B cell (primary cell): ENCODE measurements at places on chromosomes 1 and 21.
A peak's percentile ranks its signal among the peaks of the same experiment; 100 is the strongest.

- no peak for DNase-seq
These were observed 75.3 kb downstream of the CD58 start for GRCh38 chr1:116495535-116495934.

DNA sequence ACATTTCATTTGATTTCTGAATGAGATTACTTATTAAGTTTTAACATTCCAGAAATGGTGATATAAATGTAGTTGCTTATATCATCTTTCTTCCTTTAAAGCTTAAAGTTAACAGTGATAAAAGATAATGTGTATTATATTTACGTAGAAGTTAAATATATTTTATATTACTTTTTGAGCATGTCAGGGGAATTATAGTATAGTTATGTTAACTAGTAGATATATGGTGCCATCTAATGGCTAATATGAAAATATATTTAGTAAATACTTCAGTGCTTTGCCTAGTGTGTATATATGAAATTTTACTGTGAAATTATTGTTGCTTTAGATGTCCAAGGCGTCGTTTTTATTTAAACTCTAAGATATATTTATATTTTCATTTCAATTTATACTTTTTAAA, 51.5 kb downstream of the SYT14 start:
- DNase-seq: no peak

- DNase-seq: no peak
These were observed 1.4 kb downstream of the RCAN3 start for GRCh38 chr1:24503870-24504523.

GRCh38 chr1:6750490-6750889, 34.8 kb upstream of the CAMTA1 start:
- no peak for DNase-seq

- DNase-seq: no peak
These were observed 12.4 kb downstream of the SOD1 start for GRCh38 chr21:31671931-31672330.

DNA sequence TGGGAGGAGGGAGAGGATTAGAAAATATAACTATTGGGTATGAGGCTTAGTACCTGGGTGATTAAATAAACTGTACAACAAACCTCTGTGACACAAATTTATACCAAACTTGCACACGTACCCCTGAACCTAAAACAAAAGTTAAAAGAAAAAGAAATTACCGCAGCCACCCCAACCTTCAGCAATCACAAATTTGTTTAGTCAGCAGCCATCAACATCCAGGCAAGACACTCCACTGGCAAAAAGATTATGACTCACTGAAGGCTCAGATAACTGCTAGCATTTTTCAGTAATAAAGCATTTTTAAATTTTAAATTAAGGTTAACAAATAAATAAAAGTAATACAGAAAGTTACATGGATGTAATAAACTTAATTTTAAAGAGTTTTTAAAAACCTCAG, 14.4 kb upstream of the DEPDC1 start:
- no peak for DNase-seq

GRCh38 chr21:35473496-35473895, 424.4 kb upstream of the RUNX1 start:
- DNase-seq: no peak

- DNase-seq: no peak
These were observed 146.1 kb downstream of the SIPA1L2 start for GRCh38 chr1:232483826-232484225.

DNA sequence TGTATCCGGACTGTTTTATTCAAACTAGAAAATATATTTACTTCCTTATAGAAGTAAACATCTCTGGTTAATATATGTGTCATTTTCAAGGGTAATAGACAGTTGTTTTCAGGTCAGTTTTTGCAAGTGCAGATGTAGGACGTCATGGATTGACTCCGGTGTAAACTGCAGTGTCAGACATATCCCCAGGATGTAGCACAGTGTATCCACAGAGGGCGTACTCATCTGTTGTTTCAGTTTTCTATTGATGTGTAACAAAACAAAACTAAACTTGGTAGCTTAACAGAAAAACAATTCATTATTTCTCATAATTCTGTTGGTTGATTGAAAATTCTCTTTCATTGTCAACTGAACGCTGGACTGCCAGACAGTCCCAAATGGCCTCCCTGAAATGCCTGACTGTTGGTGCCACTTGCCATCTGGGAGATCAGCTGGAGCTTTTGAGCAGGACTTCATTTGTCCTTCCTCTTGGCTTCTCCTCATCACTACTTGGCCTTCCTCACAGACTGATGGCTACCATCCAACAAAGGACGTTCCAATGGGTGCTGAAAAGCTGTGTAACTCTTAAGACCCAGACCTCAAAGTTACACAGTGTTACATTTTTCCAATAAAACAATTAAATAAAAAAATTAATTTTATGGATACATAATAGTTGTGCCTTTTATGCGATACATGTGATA, 181.6 kb downstream of the NCAM2 start:
- no peak for DNase-seq

GRCh38 chr1:41795205-41795762, 123.4 kb downstream of the HIVEP3 start:
- DNase-seq: no peak

GRCh38 chr21:38459490-38459889, 38.8 kb downstream of the ERG start:
- no peak for DNase-seq

GRCh38 chr1:187959062-187959461, 1130.3 kb downstream of the PLA2G4A start:
- no peak for DNase-seq

DNA sequence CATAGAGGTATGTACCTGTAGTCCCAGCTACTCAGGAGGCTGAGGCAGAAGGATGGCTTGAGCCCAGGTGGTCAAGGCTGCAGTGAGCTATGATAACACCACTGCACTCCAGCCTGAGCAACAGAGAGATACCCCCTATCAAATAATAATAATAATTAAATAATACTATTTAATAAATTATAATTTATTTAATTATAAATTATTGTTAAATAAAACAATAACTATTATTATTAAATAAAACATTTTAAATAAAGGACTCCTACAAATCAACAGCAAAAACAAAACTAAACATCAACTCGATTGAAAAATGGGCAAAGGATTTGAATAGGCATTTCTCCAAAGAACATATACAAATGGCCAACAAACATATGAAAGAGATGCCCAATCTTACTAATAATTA, 65.8 kb upstream of the TBX15 start:
- no peak for DNase-seq

GRCh38 chr1:36095760-36096405, 7.2 kb downstream of the ADPRS start:
- no peak for DNase-seq

DNA sequence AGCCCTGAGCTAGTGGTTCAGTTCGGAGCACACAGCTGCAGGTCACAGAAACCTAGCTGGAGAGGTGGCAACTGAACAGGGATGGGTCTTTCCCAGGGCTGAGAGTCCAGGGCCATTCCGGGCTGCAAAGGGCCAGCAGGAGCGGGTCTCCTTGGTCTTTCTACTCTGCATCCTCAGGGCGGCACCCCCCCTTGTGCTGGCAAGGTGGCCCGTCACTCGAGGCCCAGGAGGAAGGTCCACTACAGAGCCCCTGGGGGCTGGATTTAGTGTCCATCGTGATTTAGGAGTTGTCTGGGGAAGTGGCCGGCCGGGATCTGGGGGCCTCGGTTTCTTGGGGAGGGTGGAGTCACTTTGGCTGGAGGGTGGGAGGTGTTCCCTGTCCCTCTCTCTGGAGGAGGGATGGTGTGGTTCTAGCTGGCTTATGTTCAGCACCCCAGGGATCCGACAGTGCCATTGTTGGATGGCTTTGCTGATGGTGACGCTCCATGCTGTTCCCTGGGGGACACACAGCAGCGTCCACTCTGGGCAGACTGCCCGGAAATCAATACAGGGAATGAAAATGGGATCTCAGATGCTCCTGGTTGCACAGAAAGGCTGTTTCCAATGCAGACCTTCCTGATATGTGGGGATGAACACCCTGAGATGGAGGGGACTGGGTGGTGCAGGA, 64.4 kb downstream of the UMODL1 start:
- DNase-seq: no peak

GRCh38 chr1:8097908-8098307, 71.8 kb upstream of the ERRFI1 start:
- DNase-seq: no peak

DNA sequence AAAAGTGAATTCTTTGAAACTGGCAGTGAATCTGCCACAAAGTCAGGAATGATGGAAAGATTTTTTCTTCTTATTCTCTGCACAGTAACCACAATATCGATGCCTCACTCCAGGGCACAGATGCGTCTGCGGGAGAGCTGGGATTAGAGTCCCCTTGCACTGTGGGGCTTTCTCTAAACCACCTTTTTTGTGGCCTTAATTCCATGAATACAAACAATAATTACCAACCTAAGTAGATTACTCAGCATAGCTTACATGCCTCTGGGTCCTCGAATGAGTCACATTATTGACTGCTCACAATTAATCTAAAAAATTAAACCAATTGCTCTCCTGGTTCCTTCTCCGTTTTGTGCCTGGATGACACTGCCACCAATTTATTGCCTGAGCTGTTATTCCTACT, 125.8 kb downstream of the KAZN start:
- no peak for DNase-seq

DNA sequence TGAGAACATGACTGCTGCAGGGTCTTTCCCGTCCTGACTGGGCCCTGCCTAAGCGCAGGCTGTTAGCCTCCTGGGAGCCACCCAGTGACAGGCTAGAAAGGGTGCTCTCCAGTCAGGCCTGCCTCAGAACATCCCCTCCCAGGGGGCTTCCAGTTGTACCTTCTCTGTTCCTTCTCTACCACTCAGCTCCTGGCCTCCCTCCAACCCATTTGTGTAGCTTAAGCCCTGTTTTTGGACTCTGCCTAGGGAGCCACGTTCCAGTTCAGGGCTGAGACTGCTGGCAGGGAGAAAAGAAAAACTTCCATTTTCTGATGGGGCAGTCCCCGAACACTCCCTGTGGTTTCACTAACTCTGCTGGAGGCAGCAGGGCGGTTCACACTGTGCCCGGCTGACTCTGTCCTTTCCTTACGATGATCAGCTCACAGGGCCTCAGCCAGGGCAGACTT, 15.3 kb upstream of the POU3F1 start:
- DNase-seq: no peak

- DNase-seq: peak; percentile 81
These were observed 4.2 kb downstream of the TFAP2E start for GRCh38 chr1:35577071-35577998.

GRCh38 chr1:7253118-7253480, 467.8 kb downstream of the CAMTA1 start:
- no peak for DNase-seq

DNA sequence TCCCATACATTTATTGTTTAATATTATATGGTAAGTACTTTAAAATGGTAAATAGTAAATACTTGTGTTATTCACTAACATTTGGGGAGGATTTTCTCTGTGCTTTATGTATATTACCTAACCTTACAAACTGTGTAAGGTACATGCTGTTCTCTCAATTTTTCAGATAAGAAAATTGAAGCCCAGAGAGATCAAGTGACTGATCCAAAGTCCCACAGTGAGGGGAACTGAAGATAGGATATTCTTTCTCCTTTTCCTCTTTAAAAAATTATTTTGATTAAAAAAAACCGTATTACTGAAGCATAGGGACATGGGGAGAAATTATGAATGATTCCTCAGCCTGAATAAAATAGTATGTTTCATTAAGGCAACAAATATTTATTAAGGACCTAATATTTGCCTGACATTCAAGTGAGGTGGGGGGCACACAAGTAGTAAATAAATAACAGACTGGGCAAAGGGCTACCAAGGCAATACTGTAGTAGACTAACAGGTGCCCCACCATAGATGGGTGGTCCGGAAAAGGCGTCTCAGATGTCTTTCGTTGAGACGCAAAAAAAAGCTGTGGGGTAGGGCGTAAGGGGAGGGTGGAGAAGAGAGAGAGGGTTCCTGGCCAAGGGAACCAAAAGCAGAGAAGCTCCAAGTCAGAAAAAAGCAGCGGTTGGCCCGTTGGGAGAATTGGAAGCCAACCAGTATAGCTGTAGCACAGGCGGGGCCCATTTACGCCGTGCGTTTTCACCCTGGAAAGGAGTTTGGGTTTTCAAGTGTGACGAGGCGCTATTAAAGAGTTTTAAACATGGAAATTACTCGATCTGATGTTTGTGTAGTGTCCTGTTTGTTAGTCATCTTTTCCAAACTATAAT, 944 bp upstream of the AGO3 start:
- DNase-seq: no peak

DNA sequence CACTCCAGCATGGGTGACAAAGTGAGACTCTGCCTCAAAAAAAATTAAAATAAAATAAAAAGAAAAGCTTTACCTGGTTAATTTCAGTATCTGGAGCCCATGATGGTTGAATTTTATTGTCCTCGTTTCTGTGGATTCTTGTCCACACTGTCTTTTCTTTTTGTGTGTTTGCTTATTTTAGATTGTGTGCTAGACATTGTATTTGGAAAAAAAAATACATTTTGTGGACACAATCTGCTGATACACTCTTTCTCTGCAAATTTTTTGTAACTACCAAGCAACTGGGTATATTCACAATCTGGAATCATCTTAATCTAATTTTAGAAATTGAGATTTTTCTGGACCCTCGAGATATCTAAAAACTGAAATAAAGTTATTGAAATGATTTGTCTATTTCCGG, 41.6 kb upstream of the PDE9A start:
- no peak for DNase-seq

DNA sequence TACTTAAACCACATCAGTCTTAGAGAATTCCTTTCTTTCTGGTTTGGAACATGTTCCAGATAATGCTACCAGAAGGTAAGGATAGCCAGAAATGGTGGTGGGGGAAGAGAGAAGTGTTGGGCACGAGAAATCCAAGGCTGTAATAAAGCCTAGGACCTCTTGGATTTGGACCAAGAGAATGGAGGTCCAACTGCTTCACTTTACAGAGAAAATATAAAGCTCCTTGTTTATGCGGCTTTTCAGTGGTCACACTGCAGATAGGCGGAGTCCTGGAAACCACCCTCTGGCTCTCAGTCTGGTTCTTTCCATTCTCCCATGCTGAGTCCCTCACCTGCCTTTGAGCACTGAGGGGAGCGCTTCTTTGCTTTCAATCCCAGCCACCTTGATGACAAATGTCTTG, 87.8 kb downstream of the ADCY10 start:
- DNase-seq: no peak

GRCh38 chr1:184945029-184945428, 29.3 kb downstream of the NIBAN1 start:
- peak; percentile 25 for DNase-seq

- DNase-seq: no peak
These were observed 4.2 kb upstream of the DNAJC28 start for GRCh38 chr21:33495743-33496142.

DNA sequence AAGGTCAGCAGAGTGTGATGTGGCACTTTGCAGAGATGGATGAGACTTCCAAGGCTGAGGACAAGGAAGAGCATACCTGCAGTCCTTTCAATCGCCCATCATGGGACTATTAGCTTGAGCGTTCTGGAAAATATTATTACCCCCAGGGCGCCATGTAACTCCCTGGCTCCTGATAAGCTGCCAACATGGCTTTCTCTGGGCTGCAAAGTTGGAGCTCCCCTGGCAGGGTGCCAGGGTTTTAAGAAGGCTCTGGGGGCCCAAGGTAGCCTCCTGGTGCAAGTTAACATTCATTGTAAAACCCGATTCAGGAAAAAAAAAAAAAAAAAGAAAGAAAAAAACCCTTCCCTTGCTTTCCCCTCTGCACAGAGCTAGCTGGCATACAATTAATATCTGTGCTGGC, 196.7 kb downstream of the PBX1 start:
- DNase-seq: no peak
